ENCODE measurements at places on chromosomes 11 and 22. TPM values are rescaled to one million over a fixed set of nuclear protein-coding genes. Genes with fewer than 3 reads are reported as not detected.

GRCh38 chr22:47445716-47446290 is 683.4 kb downstream of the TBC1D22A start:
- DNase-seq, result no peak

DNA sequence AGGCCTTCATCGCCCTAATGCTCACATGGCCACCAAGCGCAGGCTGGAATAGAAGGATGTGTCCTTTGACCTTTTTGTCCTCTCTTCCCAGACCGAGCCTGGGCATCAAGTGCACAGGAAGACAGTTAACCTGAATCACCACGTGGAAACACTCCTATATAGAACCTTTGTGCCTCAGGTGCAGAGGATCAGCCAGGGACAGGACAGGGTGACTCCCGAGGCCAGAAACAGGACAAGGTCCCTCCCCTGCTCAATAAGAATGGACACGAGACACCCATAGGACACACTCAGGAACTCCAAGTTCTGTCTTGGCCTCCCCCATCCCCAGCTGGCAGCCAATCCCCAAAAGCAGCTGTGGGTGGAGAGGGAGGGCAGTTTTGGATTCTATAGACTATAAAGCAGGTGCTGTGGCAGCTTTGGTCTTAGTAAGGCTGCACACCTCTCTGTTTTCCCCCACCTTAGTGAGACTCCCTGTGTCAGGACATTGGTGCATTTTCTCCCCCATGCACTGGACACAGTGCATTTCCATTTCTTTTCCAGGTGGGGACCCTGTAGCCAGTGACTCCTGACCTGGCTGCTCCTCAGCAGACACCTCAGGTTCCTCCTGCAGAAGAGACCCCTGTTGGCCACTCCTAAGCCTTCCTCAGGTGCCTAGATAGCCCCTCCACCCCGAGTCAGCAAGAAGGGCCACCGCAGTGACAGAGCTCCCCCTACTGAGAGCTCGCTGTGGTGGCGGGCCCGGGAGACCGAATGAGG is 43.6 kb upstream of the POU2AF1 start:
- DNase-seq, result peak; percentile 72

- no peak for DNase-seq
Measured at GRCh38 chr22:44710474-44711240, 8.7 kb downstream of the PRR5 start.

Gene TRIM51
- not detected for total RNA-seq

Gene OR56A1
- total RNA-seq, result not detected

- DNase-seq, result no peak
Measured at GRCh38 chr11:29127461-29127860, 889.4 kb downstream of the KCNA4 start.

- DNase-seq, result no peak
Measured at GRCh38 chr11:134714021-134714656, 302.1 kb upstream of the B3GAT1 start.

GRCh38 chr11:78062671-78063070 is 990 bp upstream of the THRSP start:
- no peak for DNase-seq

GRCh38 chr11:96101146-96101545 is 177.2 kb upstream of the MTMR2 start:
- DNase-seq, result no peak

DNA sequence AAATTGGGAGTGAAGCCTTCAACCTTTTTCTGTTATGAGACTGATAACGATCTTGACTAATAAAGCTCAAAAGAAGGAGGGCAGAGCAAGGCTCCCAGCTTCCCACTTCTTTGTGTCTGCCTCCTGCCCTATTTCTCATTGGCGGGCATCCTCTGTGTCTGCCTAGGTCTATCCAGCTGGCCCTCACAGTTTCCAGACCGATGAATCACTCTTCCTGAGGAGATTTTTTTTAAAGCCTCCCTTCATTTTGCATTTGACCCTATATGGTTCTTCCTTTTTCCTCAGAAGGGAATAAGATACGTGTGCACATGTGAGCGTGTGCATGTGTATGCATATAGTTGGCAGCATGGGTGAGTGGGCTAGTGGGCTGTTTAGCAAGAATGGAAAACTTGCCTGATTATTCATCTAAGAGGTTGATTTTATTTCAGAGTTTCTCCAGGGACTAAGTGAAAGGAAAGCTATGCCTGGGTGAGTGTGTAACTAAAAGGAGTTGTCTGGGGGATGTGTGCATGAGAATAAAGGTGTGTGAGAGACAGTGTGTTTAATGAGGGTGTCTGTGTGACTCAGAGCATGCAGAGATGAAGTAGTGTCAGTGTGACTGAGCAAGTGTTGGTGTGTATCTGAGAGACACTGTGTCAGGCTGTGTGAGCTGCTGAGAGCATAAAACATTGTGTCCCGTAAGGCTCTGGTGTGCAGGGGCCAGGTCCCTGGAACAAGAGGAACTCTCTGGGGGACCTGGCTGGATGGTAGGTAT is 12.2 kb downstream of the PHLDB1 start:
- DNase-seq, result peak; percentile 18

Gene SLCO2B1
- total RNA-seq, result 0.27 TPM

Gene TYR
- not detected for total RNA-seq

DNA sequence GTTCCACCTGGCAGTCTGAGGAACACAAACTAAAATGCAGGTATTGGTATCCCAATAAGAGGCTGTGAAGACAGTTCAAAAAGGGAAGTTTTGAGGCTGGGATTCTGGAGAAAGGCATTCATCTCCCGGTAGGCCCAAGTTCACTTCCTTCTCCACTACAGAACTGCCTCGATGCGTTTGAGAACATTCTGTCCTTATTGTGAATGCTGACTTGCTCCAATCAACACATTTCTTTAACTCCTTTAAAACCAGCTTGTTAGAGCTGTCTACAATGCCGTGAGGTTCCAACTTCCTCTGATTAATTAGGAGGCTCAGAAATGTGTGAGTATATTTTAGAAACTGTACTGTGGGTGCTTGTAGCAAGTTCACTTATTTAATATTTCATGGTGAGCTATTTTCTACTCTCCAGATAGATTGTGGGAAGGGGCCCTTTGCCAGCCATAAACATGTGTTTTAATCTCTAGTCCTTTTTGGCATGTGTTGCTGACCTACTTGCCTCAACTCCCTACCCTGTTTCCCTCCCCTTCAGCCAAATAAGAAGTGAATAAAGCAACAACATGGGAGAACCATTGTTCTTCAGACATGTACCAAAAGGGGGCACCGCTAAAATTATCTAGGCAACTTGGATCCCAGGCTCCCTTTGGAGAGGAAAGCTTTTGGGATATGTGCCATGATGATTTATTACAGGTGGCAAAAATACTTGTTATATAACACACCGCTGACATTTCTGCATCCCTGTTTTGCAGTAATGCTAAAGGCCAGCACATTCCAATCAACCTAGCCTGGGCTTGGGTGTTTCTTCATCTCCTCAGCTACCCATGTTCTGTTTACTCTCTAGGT is 245.6 kb downstream of the BLID start:
- no peak for DNase-seq

Gene ANKK1
- 0.90 TPM for total RNA-seq

- no peak for DNase-seq
Measured at GRCh38 chr22:30859714-30860095, 108.9 kb downstream of the MORC2 start.

Gene PVALB
- not detected for total RNA-seq

DNA sequence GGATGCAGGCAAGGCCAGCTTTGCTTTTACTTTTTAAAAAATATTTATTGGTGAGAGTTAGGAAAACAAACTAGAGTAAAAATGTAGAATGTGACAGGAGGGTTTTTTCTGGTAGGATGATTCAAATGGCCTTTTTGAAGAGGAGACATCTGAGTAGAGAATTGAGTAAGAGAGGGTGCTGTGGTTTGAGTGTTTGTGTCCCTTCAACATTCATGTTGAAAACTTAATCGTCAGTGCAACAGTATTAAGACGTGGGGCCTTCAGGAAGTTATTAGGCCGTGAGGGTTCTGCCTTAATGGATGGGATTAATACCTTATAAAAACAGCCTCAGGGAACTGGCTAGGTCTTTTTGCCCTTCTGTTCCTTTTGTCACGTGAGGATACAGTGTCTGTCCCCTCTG is 288.8 kb upstream of the C11orf87 start:
- DNase-seq, result no peak
